GM04504 (cell line): ENCODE measurements at places on chromosomes 16 and 17.

- no peak for DNase-seq
These were observed 2.3 kb upstream of the PHF12 start for GRCh38 chr17:28953444-28954118.

DNA sequence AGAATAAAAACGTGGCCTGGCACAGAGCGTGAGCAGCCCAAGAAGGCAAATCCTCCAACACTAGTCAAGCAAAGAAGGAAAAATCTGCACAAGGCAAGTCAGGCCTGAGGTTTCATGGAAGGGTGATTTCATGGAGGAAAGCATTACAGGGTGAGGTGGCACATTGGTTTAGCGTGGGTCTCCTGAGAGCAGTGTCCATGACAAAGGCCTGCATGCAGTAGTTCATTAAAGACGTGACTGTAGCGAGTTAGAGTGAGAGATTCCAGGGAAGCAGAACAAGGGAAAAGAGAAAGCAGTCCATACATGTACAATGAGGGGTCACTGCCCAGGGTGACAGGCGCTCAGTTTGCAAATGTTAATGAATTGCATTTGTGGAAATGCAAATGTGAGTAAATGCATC is 285.0 kb upstream of the ERCC4 start:
- no peak for DNase-seq

- DNase-seq = no peak
These were observed 486.5 kb downstream of the HS3ST4 start for GRCh38 chr16:26178298-26178697.

DNA sequence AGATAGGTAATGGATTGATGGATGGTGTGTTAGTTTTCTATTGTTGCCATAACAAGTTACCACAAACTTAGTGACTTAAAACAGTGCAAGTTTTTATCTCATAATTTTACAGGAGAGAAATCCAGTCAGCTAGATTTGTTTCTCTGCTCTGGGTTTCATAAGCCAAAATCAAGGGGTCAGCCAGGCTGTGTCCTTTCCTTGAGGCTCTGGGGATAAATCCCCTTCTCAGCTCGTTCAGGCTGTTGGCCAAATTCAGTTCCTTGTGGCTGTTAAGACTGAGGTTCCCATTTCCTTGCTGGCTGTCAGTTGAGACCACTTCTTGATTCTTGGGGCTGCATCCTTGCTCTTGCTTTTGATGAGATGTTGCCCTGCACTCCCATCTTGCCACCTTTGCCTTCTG is 204.9 kb upstream of the CDH13 start:
- DNase-seq = no peak

GRCh38 chr16:27639561-27640276 is 89.8 kb downstream of the KATNIP start:
- DNase-seq = peak; percentile 10

GRCh38 chr16:88926374-88926990 is 50.5 kb downstream of the CBFA2T3 start:
- no peak for DNase-seq

- no peak for DNase-seq
These were observed 19.9 kb downstream of the LDHD start for GRCh38 chr16:75096656-75097055.

GRCh38 chr17:32940706-32941390 is 12.9 kb downstream of the TMEM98 start:
- no peak for DNase-seq
